ENCODE measurements at places on chromosomes 4 and X.

GRCh38 chr4:7661846-7662506 is 227.2 kb upstream of the PSAPL1 start:
- DNase-seq, result no peak

DNA sequence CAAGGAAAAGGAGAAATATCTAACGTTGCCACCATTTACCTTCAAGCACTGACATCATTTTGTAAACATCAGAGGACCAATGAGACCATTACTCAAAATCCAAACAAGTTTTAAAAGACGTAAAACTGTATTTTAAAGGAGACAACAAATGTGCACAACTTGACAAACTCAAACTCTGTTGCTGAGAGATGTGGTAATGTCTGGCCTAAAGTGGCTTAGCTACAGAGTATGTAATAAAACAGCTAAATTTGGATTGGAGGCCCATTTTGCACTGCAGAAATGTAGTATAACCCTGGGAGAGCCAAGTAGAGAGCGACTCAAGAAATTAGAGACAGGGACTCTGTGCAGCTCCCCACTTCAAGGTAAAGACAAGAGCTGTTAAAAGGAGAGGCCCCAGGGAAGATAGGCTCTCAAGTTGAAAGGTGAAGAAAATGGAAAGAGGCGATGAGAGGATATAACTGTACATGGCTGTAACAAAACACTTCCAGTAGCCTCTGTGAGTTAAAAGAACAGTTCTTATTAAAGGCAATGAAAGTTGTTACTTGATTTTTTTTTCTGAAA is 20.3 kb downstream of the UNC5C start:
- DNase-seq, result no peak

DNA sequence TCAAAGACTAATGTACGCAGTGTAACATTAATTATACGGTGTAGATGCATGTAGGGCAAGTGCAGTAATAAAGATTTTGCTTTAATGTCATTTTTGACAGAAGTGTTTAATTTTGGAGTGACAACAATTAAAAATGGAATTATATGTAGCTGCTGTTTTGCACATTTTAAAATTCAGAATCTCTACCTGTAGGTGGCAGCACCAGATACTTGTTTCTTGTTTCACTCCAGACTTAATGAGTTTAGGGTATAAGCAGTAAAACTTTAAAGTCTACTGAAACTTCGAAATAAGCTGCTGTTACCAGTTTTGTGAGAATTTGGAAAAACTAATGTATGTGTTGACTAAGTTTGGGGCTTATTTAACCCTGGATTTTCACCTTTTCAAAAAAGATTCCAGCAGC is 144.9 kb downstream of the POLA1 start:
- DNase-seq, result no peak

DNA sequence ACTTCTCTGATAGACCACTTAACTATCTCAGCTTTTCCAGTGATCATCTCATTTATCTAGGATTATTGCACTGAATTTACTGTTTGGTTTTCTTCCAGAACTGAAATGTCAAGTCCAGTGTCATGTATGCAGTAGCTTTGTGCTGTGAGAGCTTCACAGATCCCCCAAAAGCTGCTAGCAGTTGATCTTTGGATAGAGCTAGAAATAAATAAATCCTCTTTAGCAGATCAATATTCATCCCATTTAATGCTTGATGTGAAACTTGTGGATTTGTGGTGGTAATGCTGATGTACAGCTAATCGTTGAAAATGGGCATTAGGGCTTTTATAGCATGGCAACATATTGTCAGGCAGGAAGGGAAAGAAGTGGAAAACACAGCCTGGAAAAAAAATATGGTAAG is 509.6 kb upstream of the FAM241A start:
- DNase-seq, result no peak

GRCh38 chr4:78424461-78424860 is 127.1 kb upstream of the ANXA3 start:
- no peak for DNase-seq

- DNase-seq, result no peak
Observed at GRCh38 chr4:35526456-35526855, 717.9 kb downstream of the ARAP2 start.

DNA sequence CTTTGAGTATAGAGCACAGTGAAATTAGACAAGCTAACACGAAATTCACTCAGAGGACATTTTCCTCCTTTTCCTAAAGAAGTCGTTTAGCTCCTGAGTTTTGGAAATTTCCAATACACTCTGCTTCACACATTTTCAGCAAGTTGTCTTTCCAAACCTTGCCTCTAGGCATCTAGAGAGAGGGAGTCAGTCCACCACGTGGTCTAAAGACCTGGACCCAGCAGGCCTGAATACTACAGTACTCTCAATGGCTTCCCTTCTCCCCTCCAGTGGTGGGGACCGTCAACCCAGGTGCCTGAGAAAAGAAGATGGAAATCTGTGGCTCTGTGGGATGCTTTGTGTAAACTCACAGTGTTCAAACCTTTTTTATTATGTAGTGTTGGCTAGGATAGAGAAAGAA is 13.9 kb upstream of the SCML2 start:
- DNase-seq, result no peak

DNA sequence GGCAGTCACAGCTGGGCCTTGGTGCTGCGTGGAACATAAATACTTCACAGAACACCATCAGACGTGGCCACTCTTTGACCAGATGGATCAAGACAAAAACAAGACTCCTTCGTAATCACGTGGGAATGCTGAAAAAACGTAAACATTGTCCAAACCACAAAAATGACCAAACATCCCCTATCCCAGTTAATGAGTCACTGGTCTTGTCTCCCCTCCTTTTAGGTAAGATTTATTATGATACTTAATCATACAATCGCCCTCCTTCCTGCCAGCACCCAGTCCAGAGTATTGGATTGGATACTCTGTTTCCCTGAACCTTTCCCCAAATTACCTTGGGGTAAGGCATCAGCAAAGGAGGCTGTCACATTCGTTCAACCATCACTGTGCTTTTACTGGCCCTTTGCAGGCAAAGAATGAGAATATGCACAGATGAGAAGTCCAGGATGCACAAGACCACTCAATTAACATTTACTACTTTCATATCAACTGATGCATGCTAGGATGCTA is 601 bp upstream of the TCEANC start:
- no peak for DNase-seq

- DNase-seq, result no peak
Observed at GRCh38 chrX:55120761-55121358, 32.0 kb downstream of the PAGE2 start.

DNA sequence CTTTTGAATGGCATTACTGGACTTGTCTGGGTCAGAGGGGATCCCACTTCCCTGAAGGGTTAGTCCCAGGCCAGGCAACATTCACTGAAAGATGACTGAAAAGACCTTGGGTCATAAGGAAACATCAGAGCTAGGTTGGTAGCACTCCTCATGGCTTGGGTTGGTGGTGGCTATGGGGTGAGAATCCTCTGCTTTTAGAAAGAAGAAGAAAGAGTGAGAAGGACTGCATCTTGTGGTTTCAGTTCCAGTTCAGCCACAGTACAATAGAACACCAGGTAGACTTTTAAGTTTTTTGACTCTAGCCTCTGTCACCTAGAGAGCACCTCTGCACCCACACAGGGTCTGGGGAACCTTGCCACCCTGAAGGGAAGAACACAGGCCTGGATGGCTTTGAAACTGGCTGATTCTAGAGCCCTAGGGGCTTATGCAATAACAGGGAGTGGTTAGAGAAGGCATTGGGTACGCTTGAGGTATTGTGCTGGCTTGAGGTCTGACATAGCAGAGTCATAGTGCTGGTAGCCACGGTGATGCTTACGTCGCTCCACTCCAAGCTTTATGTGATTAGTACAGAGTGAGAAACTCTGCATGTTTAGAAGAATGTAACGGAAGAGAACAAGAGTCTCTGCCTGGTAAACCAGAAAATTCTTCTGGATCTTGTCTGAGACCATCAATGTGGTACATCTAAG is 36.5 kb downstream of the PRR32 start:
- no peak for DNase-seq

- DNase-seq, result no peak
Observed at GRCh38 chrX:8960957-8961468, 72.9 kb downstream of the FAM9B start.

DNA sequence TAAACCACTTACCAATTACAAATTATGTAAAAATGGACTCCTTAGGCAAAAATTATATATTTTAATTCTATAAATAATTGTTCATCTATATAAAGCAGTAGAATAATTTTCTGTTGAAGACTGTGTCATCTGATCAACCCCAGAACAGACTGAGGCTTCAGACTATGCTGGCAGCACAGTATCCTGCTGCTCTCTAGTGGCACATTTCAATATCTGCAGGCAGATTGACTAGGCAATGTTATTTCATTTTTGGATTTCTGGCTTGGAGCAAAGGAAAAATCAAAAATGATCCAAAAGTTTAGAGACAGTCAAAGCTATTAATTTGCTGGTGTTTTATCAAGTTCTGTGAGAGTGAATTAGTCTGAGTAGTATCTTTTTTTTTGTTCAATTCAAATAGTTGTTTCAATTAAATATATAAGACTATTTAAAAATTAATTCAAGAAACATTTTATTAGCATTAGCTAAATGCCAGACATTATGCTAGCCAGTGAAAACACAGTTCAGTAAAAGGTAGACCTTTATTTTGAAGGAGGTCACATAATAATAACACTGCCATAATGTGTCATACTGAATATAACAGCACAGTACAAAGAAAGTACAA is 21.3 kb upstream of the SULT1E1 start:
- DNase-seq, result peak; percentile 0

DNA sequence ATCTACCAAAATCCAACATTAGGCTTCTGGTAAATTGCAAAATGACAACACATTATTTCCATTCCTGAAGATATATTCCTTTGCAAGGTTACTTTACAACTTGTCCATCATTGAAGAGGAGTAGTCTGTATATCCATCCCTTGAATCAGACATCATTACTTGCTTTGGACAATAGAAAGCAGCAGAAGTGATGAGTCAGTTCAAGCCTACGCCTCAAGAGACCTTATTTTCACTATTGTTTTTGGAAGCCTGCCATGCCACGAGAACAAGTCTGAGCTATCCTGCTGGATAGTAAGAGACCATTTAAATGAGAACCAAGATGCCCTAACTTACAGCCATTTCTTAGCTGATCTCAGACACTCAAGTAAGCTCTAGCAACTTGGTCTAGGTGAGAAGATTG is 246.0 kb upstream of the HHIP start:
- DNase-seq, result no peak

DNA sequence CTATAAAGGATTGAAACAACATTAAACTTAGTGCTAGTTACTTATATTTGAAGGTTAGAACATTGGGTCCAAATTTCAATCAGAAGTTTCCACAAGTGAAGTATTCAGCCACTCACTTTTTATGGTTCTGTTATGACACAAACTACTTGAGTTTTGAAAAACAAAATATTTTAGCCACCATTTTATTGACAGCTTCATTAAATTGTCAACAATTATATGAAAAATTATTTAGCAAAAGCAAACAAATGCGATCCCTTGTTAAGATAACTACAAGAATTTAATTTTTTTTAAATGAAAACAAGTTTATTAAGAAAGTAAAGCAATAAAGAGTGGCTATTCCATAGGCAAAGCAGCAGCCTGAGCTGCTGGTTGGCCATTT is 3.1 kb downstream of the CXCL2 start:
- DNase-seq, result no peak

DNA sequence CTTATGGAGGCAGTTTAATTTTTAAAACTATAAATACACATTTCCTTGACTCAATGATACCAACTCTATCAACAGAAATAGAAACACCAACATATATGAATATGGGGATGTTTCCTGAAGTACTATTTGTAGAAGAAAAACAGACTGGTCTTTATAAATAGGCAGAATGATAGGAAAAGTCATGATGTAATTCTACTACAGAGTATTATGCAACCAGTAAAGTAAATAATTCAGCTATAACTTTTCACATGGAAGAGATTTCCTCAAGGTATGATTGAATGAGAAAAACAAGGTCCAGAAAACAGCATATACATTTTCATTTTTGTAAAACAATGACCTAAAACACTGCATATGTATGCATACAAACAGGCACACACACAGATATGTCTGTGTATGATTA is 56.2 kb downstream of the GPRIN3 start:
- no peak for DNase-seq

All from stimulated activated CD4-positive, alpha-beta T cell treated with anti-CD3 and anti-CD28 coated beads, Interleukin-1b, Interleukin-23, amount 100 ng/mL, for 24 hours (primary cell).